ENCODE measurements at places on chromosomes 11 and 22. TPM values are rescaled to one million over a fixed set of nuclear protein-coding genes. Genes with fewer than 3 reads are reported as not detected.

The SMIM35 gene
- total RNA-seq, result not detected

The CD3D gene
- total RNA-seq, result 4.3 TPM

The PTGDR2 gene
- total RNA-seq, result 6.4 TPM

The TESMIN gene
- total RNA-seq, result 12.9 TPM

The C11orf16 gene
- not detected for total RNA-seq

The OR52H1 gene
- 0.25 TPM for total RNA-seq

The XRCC6 gene
- 164 TPM for total RNA-seq

The DGCR6 gene
- 2.3 TPM for total RNA-seq

The GAL3ST3 gene
- total RNA-seq, result not detected

The APOL6 gene
- total RNA-seq, result 34.0 TPM

The MRGPRE gene
- total RNA-seq, result not detected

The OR52A1 gene
- not detected for total RNA-seq

- no peak for DNase-seq
These were observed 27.6 kb upstream of the SLC35C1 start for GRCh38 chr11:45777127-45777969.

- no peak for DNase-seq
These were observed 2.5 kb downstream of the NNMT start for GRCh38 chr11:114298710-114299109.

- DNase-seq, result no peak
These were observed 26.4 kb downstream of the AMOTL1 start for GRCh38 chr11:94794287-94795168.

DNA sequence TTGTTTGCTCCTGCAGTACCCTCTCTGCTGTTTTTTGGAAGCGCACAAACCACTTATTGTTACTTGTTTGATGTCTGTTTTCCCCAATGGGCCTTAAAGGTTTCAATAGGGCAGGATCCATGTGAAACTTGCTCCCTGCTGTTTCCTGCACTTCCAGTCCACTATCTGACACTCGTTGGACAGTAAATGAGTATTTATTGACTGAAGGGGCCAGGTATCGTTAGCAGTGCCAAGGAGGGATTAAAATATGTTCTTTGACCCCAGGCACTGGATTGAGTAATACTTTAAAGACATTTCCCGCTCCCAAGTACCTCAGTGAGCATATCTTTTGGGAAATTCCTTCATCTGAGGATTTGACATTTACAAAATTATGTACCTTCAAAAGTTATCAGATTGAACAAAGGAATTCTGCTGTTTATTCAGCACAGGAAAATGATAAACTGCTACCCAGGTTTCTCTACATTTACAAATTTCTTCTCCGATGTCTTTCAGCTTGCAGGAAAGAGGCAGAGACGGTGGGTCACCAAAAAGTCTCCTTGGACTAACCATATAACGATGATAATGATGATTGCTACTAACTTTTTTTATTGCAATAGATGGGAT, 23.3 kb upstream of the OR9Q2 start:
- no peak for DNase-seq

- DNase-seq, result no peak
These were observed 48.4 kb upstream of the INCENP start for GRCh38 chr11:62075438-62075837.

GRCh38 chr11:1204381-1205101, 18.3 kb upstream of the MUC5B start:
- DNase-seq, result no peak

GRCh38 chr11:69295079-69295994, 1.4 kb downstream of the MYEOV start:
- no peak for DNase-seq

- no peak for DNase-seq
These were observed 3.2 kb upstream of the ST14 start for GRCh38 chr11:130156108-130157022.

DNA sequence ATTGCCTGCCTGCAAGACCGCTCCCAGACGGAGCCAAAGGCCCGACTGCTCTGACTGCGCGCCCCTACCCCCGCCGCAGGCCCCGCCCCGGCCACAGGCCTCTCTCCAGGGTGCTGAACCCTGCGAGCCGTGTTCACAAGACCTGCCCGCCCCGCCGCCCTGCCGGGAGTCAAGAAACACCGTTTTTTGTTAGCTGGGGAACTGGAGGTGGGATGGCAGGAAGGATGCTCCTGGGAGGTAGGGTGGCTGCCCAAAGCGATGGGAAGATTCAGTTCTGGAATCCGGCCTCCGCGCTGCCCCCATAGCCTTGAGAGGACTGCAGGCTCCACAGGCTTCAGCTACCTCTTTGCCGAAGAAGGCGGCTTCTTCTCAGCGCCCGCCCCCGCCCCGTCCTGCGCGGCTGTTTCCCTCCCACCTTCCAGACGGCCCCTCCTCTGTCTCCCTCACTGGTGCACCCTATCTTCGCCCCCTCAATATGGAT, 2.7 kb upstream of the PDE2A start:
- peak; percentile 58 for DNase-seq

- DNase-seq, result no peak
These were observed 200.9 kb downstream of the MYO18B start for GRCh38 chr22:25942856-25943411.

DNA sequence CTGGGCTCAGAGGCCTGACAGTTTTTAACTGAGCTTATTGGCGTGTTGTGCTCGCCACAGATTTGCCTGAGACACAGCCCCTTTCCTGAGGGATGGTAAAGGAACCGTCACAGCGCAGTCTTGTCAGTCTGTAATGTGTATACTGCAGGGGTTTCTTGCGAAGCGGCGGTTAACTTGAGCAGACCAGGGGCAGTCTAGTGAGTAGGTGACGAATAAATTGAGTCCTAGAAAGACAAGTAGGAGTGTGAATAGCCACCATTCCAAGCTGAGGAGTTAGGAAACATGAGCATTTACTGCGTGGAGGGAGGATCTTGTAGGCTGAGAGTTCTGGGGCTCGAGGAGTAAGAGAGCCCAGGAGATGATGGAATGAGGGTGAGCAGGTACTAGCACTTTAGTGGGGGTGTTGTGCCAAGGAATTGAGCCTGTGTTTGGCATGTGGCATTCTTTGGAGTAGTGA, 1.4 kb downstream of the MED15 start:
- DNase-seq, result no peak

DNA sequence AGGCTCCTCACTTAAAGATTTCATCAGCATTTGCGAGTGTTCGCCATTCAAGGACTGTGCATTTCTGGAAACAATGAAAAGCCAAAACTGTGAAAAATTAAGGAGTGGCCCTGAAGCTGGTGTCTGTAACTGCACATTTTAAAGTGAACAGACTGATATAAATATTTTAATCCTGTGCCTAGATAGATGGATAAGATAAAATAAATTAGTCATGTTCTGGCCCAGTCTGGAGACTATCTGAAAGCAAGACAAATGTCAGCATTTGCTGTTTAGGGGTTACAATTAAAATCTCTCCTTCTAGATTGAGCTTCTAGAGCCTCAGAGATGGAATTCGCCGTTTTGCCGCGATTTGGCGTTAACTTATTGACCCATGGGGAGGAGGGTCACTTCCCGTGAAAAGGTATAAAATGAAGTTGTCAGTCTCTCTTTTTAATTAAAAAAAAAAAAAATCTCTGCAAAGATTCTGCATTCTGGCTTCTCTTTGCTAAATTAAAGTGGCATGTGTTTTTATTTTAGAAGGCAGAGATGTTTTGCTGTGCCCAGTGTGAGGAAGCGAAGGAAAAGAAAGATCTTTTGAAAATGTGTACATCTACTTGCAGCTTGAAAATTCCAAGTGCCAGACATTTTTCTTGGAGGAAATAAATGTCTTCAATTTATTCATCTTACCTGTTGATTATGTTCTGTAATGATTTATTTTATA, 79.7 kb upstream of the WNT7B start:
- DNase-seq, result peak; percentile 12

GRCh38 chr11:59192446-59193020, 20.2 kb downstream of the MPEG1 start:
- DNase-seq, result no peak

GRCh38 chr11:64083398-64084080, 47.8 kb downstream of the FLRT1 start:
- no peak for DNase-seq

DNA sequence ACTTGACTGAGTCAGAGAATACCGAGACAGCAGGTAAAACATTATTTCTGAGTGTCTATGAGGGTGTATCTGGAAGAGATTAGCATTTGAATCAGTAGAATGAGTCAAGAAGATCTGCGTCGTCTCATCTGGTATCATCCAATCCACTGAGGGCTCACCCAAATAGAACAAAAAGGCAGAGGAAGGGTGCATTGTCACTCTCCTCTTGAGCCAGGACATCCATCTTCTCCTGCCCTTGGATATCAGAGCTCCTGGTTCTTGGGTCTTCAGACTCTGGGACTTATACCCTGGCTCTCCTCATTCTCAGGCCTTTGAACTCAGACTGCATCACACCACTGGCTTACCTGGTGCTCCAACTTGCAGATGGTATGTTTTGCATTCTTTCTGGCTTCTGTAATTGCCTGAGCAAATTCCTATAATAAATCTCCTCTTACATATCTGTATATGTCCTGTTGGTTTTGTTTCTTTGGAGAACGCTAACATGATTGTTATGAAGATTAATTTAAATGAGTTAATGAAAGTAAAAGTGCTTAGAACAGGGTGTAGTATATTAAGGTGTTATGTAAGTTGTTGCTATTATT, 49.3 kb downstream of the ME3 start:
- DNase-seq, result no peak

DNA sequence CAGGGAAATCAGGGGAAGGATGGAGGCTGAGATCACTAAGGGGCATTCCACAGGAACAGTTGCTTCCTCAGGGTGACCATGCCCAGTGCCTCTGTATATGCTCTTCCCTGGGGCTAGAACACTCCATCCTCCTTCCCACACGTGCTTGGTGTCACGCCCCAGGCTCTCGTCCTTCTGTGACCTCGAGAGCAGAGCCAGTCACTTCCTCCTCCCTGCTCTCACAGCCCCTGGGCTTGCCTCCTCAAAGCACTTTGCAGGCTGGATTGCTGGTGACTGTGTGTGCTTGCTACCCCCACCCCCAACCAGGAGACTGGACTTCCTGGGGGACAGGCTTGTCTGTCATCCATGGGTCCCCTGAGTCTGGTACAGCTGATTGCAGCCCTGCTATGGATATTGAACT, 56.5 kb upstream of the AMPD3 start:
- no peak for DNase-seq

DNA sequence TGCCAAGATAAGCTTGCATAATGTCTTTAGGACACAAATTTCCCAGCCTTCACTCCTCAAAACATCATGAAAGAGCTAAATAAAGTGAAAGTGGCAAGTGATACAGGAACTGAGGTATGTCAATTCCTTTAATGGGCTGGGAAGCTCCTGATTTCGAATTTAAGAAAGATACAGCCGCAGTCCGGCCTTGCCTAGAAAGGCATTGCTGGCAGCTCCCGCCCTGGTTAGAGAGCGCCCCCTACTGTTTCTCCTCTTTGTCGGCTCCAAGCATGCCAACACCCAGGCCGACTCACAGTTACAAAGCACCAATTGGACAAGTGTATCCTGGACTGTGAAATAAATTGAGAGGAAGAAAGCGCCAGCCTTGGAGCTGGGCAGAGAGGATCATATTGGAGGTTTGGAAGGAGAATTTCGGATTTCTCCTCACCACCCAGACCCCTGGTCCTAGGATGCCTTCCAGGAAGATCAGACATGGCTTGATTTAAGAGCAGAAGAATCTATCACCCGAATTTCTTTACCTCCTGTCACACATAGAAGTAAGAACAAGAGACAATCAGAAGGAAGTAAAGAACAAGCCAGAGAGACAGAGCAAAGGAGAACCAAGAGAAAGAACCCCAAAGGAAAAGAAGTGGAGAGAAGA, 84.0 kb downstream of the FAM76B start:
- DNase-seq, result peak; percentile 84

- no peak for DNase-seq
These were observed 8.6 kb upstream of the EMID1 start for GRCh38 chr22:29197096-29197495.

GRCh38 chr11:69822676-69823494, 3.7 kb upstream of the FGF3 start:
- DNase-seq, result no peak

DNA sequence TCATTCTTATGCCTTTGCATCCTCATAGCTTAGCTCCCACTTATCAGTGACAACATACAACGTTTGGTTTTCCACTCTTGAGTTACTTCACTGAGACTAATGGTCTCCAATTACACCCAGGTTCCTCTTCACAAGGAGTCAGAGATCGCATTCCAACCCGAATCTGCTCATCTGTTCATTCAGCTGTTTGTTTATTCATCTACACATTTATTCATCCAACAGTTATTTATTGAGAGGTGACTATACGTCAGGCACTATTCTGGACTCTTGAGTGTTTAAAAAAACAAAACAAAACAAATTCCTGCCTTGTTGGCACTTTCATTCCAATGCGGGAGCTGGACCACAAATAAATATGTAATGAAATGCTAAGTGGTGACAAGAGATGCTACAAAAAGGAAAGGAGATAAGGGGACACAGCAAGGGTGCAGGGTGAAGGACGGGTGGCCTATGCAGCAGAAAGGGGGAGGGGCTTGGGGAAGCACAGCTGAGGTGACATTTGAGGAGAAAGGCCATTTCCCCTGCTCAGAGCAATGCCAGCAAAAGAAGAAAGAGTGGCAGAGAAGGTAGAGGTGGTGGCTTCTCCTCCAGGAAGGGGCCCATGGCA, 393.8 kb upstream of the SYN3 start:
- DNase-seq, result no peak

DNA sequence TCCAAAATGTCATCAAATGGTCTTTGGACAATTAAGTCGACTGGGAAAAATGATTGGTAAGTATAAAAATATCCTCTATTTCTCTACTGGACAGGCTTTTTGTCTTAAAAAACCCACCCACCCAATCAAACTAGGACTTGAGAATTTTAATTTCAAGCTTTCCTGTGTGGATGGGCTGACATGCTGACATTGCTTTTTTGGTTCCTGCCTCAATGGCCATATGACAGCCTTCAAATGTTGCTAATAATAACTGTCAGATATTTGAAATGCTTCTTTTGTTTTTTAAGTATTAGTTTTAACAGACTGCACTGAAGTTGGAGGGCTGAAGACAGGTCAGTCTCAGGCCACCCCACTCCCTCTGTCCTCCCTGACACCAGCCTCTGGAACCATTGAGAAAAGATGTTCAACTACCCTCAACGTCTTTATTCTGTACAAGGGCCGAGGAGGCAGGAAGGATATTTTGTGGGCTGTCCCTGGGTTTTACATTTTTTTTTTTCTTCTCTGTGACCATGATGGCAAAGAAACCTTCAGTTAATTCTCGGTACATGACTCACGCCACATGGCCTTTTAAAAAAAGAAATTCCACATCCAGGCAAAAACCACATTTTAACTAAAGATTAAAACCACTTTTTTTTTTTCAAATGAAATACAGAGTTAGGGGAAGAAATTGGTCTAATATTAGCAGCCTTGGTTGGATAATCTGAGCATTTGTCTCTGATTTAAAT, 130.4 kb downstream of the SLC1A2 start:
- no peak for DNase-seq

DNA sequence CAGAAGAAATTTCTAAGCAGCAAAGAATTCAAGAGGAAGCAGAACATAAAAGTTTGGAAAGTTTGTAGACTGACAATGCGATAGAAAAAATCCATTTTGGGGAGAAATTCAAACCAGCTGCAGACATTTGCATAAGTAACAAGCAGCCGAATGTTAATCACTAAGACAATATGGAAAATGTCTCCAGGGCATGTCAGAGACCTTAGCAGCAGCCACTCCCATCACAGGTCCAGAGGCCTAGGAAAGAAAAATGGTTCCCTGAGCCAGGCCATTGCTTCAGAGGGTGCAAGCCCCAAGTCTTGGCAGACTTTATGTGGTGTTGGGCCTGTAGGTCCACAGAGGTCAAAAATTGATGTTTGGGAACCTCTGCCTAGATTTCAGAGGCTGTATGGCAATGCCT, 155.4 kb downstream of the NELL1 start:
- no peak for DNase-seq

- DNase-seq, result no peak
These were observed 44.0 kb upstream of the WT1 start for GRCh38 chr11:32479291-32479690.
